Left forelimb (tissue), 1 donor: ENCODE measurements at places on chromosomes 7 and 10.
A peak's percentile ranks its signal among the peaks of the same experiment; 100 is the strongest.

GRCh38 chr10:131795761-131796160, 105.0 kb upstream of the PPP2R2D start:
- no peak for DNase-seq

DNA sequence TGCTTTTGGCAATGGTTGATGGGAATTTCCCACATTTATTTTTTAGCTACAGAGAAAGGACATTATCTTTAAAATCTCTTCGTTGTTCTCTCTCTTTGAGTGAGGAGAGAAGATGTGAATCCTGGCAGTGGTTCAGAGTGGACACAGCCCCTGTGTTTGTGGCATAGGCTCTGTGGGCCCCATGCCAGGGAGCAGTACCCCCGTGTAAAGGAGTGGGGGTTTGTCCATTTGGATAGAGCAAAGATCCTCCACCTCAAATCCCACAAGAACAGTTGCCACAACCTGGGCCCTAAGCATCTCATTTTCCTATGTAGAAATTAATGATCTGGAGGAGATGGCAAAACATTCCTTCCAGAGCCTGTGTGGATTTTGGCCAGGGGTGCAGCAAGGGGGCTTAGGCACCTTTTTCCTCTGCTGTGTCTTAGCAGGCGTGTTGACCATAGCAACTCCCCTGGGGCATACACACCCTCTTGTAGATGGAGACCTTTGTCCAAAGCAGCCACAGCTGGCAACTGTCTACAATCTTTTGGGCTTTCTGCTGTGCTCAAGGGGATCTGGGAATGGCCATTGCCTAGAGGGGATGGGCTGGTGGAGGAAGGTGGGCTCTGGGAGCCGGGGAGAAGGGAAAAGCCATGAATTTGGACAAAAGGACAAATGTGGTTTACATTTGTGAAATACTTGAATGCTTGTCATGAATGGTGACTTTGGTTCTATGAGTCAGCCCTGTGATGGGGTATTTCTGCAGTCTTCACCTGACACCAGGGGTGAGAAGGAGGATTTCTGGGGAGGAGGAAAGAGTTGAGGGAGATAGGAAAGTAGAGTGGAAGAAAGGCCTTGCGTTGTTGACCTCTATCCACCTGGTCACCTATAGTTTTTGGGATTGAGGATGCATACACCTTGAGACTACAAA, 92.0 kb downstream of the TCF7L2 start:
- DNase-seq = no peak

DNA sequence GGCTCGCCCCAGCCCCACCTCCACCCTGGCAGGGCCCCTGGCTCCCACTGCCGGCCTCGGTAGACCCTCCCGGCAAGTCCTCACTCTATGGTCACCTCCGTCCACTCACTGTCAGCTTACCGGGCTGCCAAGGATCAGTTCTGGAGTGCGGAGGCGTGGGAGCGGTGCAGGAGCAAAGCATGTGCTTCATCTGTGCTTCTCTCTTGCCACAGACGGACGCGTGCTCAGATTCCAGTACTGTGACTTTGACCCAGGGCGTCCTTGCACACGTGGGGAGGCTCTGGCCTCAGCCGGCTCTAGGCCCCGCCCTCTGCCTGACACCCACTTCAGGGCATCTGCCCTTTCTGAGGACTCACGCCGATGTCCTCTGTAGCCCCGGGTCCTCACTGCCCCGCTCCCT, 547.5 kb upstream of the FOXK1 start:
- DNase-seq = no peak

- no peak for DNase-seq
Measured at GRCh38 chr10:133002685-133003084, 60.3 kb upstream of the CFAP46 start.

GRCh38 chr10:71950683-71951082, 13.5 kb upstream of the CHST3 start:
- DNase-seq = no peak

DNA sequence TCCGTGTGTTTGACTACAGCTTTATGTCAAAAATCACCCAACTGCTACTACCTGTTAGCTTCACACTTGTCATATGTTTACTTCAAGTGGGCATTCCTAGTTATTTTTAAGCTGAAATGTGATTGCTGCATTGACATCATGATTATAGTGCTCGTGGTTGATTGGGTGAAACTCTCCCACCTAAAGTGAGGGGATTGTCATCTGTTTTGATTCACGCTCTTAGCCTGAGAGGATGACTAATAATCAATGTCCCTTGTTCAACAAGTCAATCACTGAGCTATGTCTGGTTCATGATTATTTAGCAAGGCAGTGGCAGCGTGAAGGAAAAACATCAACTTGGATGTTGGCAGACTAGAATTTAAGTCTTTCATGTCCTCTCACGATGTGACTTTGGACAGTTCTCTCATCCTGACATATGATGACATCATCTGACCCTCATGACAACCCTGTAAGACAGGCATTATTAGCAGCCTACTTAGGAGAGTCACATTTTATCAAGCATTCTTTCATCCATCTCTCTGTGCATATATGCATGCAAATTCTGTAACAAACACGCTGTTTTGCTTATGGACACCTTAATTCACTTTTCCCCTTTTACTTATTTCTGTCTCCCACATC, 352.6 kb upstream of the ZMIZ1 start:
- DNase-seq = no peak

DNA sequence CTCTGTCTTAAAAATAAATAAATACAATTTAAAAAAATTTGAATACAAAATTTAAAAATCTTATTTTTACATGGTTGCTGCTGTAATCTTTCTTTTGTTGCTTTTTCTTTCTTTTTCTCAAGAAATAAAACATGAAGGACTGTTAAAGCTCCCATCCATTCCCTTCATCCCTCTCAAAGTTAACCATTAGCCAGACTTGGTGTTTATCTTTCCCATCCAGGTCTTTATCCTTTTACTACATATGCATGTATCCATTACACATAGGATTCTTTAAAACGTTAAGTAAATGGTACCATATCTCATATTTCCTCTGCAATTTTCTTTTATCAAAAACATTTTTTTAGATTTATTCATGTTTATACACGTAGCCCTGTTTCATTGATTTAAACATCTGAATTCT, 70.1 kb downstream of the CREB3L2 start:
- DNase-seq = no peak

GRCh38 chr7:99375070-99375807, 709 bp downstream of the ARPC1B start:
- DNase-seq = peak; percentile 84

- DNase-seq = no peak
Measured at GRCh38 chr7:24685708-24686107, 71.6 kb downstream of the GSDME start.

DNA sequence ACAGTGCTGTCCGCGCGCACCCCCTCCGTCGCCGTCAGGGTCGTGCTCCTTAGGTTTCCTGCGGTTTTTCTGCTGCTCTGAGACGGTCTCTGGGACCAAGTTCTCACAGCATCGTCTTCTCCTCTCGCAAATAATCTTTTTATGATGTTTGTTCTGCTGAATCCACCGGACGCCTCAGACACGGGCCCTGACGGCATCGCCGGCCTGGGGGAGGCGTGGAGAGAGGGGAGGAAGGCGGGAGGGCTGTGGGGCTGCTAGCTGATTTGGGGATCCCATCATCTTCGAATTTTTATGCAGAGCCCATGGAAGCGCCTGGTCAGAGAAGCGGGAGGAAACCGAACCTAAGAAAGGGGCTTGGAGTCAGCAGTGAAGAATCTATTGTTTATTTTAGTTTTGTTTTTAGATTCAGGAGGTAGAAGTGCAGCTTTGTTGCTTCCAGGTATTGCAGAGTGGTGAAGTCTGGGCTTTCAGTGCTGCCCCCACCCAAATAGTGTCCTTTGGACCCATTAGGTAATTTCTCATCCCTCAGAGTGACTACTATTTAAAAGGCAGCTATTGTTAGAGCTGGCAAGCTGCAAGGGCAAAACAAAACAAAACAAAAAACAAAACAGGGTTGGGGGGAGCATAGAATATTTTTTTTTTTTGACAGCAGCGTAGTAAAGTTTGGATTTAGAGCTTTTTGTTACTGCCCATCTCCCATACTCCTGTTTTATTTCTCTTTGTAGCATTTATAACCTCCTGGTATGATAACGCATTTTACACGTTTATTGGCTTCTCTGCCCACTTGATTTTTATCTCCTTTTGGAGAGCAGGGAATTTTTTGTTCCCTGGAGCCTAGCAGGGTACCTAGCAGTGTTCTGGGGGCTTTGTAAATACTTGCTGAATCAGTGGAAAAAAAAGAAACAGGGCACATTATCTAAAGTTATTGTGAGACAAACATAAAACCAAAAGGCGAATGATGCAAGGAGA, 92.6 kb downstream of the SPAG6 start:
- no peak for DNase-seq

GRCh38 chr7:140640060-140640637, 464 bp downstream of the DENND2A start:
- peak; percentile 80 for DNase-seq

- DNase-seq = no peak
Measured at GRCh38 chr10:56327118-56327517, 33.9 kb downstream of the ZWINT start.

- no peak for DNase-seq
Measured at GRCh38 chr10:104327745-104328645, 10.3 kb downstream of the ITPRIP start.
